Cardiac muscle cell (in vitro differentiated cells and primary cell): ENCODE measurements at places on chromosomes 2 and 18. TPM values are rescaled to one million over a fixed set of nuclear protein-coding genes. Genes with fewer than 3 reads are reported as not detected.
A peak's percentile ranks its signal among the peaks of the same experiment; 100 is the strongest.

DNA sequence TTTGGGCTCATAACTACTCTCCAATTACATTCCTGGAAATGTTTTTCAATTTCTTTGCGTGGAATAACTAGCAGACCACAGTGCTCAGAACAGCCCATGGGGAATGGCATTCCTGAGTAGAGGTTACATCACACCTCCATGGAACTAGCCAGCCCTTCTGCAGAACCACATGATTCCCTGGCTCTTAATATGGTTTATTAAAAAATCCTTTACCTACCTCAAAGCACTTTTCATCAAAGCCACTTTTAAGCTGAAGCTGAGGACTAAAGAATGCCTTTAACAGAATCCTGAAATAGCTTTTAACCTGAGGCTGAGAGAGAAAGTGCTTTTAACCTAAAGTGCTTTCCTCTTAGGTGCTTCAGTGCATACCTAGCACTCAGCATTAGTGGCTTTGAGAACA lies 376.3 kb downstream of the ARHGAP15 start:
- peak; percentile 45 for DNase-seq

GRCh38 chr2:161170377-161170776 lies 10.1 kb downstream of the TANK start:
- DNase-seq = no peak

GRCh38 chr2:144349674-144350073 lies 170.2 kb downstream of the ZEB2 start:
- no peak for DNase-seq

PLEK gene
- not detected in 2 replicates for total RNA-seq

EVX2 gene
- total RNA-seq = 0.06 and 0.11 TPM in 2 replicates

DNA sequence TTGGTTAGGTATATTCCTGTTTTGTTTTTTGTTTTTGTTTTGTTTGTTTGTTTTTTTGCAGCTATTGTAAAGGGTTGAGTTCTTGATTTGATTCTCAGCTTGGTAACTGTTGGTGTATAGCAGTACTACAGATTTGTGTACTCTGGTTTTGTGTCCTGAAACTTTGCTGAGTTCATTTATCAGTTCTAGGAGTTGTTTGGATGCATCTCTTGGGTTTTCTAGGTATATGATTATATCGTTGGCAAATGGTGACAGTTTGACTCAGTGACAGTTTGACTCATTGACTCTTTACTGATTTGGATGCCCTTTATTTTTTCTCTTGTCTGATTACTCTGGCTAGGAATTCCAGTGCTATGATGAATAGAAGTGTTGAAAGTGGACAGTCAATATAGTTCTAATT lies 53.7 kb downstream of the APLF start:
- DNase-seq = no peak

DNA sequence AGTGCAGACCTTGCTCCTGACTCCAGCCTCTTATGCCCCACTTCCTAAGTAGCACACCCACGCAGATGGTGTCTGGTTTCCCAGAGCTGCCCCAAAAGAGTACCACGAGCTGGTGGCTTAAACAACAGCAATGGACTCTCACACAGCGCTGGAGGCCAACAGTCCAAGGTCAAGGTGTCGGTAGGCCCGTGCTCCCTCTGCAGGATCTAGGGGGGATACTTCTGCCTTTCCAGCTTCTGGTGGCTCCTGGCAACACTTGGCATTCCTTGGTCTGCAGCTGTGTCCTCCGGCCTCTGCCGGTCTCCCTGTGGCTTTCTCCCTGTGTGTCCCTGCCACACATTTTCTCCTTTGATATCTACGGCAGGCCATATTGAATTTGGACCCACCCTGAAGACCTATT lies 99.0 kb downstream of the TSHZ1 start:
- DNase-seq = no peak

ADGRF3 gene
- 0.11 and 0.12 TPM in 2 replicates for total RNA-seq

FN1 gene
- total RNA-seq = 241 and 335 TPM in 2 replicates

GRCh38 chr2:85536479-85536878 lies 2.5 kb upstream of the MAT2A start:
- no peak for DNase-seq

FBXO36 gene
- 2.8 and 5.7 TPM in 2 replicates for total RNA-seq

ATL2 gene
- total RNA-seq = 39.8 and 86.5 TPM in 2 replicates

GRCh38 chr2:241842620-241843211 lies 16.0 kb downstream of the PDCD1 start:
- DNase-seq = no peak

GRCh38 chr2:106124106-106124756 lies 69.9 kb downstream of the UXS1 start:
- no peak for DNase-seq

NT5C1B gene
- not detected in 2 replicates for total RNA-seq

DNA sequence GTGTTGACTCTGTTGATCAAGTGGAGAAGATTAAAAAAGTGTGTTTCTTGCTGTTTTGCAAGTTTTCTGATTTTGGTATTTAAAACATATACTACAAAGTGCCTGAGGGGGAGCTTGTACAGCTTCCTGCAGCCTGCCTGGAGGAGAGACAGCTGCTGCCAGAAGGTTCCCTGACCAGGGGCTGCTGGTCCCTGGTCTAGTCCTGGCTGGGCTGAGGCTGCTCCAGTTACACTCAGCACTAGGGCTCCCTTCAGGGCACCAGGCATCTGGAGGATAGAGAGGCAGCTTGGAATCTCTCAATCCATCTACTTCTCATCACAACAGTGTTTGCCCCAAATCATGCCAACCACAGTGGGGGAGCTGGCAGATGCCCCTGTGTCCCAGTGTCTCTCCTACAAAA lies 4.8 kb downstream of the MC2R start:
- no peak for DNase-seq

ESPNL gene
- total RNA-seq = 4.3 and 8.5 TPM in 2 replicates

- no peak for DNase-seq
Measured at GRCh38 chr2:101113441-101114267, 37.5 kb downstream of the TBC1D8 start.

APOB gene
- 0.07 and 0.15 TPM in 2 replicates for total RNA-seq

GRCh38 chr2:68931799-68932198 lies 20.9 kb downstream of the GKN2 start:
- no peak for DNase-seq
